ENCODE measurements at places on chromosomes 4 and X.

- DNase-seq, result no peak
These were observed 12.6 kb upstream of the PHKA2 start for GRCh38 chrX:18996536-18996935.

GRCh38 chr4:56681853-56682525 is 893 bp upstream of the HOPX start:
- DNase-seq, result no peak

DNA sequence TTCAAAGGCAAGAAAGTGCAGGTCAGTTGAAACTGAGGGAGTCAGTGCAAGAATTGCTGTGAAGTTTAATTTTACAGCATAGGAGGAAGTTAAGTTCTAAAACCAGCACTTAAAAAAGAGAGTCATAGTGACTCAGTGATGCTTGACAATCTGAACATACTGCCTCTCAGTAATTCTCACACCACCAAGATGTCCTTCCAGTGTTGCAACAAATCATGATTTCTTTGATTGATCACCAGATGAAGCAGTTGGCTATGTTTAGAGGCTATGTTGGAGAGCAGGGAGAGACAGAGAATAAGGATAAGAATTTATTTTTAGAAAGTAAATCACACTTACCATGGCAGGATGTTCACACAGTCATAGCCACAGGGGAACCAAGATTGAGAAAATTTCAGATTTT is 13.2 kb downstream of the TRIM2 start:
- no peak for DNase-seq

DNA sequence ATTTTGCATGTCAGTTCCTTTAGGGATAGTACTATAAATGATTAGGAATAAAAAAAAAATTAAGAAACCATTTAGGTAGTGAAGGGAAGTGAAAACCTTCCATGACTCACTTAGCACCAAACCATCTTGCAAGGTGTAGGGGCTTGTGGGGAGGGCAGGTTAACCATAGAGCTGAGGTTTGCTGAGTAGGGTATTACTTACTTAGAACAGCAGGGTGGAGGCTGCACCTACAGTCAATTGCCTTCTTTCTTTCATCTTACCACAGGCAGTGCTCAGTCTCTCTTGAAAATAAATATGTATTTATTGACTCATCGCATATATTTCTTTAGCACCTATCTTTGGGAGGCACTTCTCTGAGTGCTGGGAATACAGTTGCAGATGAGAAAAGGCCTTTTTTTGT is 104.9 kb upstream of the GIMD1 start:
- no peak for DNase-seq

GRCh38 chrX:96405842-96406241 is 278.8 kb upstream of the DIAPH2 start:
- no peak for DNase-seq

GRCh38 chr4:86918539-86919072 is 16.2 kb upstream of the AFF1 start:
- DNase-seq, result no peak

DNA sequence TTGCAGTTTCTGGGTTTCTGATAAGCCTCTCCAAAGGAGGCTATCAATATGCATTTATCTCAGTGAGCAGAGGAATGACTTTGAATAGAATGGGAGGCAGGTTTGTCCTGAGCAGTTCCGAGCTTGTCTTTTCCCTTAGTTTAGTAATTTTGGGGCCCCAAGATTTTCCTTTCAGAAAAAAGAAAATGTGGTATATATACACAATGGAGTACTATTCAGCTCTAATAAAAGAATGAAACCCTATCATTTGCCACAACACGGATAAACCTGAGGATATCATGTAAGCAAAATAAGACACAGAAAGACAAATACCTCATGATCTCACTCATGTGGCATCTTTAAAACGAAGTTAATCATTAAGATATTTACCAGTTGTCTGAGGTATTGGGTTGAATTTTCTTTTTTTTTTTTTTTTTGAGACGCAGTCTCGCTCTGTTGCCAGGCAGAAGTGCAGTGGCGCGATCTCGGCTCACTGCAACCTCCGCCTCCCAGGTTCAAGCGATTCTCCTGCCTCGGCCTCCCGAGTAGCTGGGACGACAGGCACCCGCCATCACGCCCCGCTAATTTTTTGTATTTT is 540 bp downstream of the ZNF721 start:
- DNase-seq, result no peak

GRCh38 chrX:69192603-69193002 is 27.4 kb upstream of the PJA1 start:
- DNase-seq, result no peak

- DNase-seq, result no peak
These were observed 10.4 kb upstream of the NALF2 start for GRCh38 chrX:69493766-69494165.

DNA sequence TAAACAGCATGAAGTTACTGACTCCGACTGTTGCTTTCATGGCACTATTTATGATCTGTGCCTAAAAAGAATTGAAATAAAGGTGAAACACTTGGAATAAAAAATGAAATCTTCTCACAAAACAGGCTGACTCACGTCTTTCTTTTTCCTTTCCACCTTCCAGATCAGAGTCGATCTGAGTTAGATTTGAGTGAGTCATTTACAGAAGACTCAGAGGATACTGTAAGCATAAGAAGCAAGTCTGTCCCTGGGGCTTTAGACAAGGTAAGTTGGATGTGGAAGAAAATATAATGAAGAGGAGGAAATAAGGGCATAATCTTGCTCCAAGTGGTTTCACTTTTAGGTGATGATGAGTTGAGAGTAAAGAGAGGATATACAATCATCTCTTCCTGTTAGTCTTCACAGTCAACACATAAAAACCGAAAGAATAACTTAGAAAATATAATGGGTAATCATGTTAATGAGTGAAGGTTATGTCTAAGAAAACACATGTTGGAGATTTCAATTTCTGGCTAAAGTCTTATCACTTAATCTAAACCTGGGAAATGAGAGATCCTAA is 89.7 kb downstream of the SYTL5 start:
- DNase-seq, result no peak

DNA sequence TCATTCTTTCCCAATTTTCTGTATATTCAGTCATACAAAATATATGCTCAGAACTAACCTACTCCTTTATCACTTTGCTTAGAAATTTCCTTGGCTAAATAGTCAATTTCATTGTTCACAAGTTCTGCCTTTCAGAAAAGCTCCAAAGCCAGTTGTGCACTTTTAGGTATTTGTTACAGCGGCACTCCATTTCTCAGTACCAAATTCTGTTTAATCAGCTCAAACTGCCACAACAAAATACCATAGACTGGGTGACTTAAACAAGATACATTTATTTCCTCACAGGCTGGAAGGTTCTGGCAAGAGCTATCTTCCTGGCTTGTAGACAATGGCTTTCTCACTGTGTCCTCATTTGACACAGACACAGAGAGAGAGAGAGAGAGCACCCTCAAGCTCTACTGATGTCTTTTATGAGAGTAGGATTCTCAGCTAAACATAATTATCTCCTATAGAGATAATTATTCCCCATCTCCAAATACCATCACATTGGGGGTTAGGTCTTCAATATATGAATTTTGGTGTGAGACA is 188.8 kb upstream of the FSTL5 start:
- DNase-seq, result no peak

- DNase-seq, result no peak
These were observed 20.3 kb upstream of the VEGFD start for GRCh38 chrX:15404401-15405096.

DNA sequence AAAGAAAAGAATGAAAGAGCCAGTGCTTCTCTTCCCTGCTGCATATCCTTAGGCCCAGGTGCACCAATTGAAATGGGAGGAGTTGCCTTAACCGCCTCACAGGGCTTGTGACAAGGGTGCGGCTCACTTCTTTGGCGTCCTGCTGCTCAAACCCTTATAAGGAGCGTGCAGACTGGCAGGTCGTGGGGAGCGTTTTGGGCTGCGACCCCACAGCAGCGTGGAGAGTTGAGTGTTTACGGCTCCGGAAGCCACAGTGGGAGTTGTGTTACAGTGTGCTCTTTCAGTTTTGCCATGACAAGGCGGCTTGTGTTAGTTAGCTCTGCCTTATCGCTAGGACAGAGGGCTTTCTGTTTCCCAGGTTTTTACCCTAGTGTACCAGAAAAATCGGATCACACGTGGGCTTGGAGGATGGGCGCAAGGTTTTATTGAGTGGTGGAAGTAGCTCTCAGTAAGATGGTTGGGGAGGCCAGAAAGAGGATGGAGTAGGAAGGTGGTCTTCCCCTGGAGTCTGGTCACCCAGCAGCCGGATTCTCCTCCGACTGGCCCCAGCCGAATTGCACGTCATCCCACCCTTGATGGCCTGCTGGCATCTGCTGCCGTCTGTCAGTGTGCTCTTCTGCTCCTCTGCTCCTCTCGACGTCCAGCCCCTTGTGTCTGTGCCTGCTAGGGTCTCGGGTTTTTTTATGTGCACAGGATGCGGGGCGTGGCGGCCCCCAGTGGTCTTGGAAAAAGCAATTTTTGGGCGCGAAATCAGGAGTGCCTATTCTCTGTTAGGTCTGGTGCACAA is 718.9 kb downstream of the ARAP2 start:
- no peak for DNase-seq

DNA sequence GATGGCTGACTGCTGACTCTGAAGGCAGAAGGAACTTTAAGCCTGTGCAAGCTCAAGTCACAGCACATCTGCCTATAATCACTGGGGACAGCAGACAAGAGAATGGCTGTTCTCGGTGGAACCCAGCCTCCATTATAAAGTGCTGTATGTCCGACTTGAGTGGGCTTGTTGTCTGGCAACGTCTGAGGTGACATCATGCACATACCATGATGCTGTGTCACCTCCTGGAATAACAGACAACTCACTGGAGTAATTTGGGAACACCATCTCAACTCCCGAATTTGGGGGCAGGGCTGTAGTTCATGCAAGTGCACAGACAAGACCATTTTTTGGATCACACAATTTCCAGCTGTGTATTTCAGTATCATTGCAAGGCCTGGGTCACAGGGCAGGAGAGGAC is 59.8 kb upstream of the GPM6B start:
- no peak for DNase-seq

DNA sequence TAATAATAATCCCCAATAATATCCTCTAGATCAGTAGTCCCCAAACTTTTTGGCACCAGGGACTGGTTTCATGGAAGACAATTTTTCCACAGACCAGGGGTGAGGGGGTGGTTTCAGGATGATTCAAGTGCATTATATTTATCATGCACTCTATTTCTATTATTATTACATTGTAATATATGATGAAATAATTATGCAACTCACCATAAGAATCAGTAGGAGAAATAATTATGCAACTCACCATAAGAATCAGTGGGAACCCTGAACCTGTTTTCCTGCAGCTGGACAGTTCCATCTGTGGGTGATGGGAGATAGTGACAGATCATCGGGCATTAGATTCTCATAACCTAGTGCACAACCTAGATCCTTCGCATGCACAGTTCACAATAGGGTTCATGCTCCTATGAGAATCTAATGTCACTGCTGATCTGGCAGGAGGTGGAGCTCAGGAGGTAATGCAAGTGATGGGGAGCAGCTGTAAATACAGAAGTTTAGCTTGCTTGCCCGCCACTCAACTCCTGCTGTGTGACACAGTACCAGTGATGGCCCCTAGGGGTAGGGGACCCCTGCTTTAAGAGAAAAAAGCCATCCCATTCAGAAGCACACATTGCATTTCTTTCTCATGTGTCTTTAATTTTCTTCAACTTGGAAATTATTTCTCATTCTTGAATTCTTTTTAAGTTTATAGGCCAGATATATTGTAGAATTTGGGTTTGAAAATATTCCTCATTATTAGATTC is 16.0 kb upstream of the SH3RF1 start:
- no peak for DNase-seq

DNA sequence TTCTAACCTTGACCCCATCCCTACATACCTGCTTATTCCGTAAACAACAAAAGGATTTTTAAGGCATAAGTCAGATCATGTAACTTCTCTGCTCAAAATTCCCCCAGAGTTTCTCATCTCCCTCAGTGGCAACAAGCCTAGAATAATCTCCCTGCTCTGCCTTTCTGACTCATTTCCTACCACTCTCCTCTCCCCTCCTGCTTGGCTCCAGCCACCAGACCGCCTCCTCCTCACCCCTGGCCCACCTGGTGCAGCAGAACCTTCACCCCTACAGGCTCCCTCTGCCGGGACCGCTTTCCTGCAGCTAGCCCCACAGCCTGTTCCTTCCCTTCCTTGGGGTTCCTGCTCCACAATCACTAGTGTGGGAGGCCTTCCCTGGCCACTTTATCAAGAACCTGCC is 32.1 kb downstream of the TSPAN5 start:
- DNase-seq, result no peak

DNA sequence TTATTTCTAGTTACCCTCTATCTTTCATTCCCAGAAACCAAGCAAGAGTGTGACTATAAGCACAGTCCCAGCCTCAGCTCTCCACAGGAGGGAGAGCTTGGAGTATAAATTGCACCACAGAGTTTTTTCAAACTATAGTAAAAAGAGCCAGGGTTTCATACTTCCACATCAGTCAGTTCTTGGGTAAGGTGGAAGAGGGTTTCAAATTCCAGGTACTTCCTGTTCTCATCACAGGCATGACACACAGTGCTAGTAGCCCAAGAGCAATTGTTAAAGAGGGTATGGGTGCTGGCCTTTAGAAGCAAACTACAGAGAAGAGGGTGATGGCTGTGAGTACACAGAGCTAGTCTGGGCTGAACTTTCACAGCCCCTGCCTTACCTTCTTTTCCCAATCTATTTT is 5.7 kb upstream of the IL1RAPL1 start:
- no peak for DNase-seq

DNA sequence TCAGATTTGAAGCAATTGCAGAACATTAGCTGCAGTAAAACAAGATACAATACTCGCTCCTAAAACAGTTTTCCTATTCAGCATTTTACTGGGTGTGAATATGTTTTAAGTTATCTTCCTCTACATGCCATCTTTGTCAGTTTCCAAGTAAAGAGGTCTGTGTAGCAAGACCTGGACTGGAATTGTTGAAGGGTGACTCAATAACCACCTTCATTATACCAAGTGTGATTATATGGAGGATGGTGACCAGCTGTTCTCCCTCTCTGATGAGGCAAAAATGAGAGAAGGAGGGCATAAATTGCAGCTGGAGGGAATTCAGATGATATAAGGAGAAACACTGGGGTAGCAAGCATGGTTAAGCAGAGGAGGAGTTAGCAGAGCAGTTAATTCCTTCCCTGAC is 922.1 kb upstream of the SLIT2 start:
- no peak for DNase-seq

DNA sequence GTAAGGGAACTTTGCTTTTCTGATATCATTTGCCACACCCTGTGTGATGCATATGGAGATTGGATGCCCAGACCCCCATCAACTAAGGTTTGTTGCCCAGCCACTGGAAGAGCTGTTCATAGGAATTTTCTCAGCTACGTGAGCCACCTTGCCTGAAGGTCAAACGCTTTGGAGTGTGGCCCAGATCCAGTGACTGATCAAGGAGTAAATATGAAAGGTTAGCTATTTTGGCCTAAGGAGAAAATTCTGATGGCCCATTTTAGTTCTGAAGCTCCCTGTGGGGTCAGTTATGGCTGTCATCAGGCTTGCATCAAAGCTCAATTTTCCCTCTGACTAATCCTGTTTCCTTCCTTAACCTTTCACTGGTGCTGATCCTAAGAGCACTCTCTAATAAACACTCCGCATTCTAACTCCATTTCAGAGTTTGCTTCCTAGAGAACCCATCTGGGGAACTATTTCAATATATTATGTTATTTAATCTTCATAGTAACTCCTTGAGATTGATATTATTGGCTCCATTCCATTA is 407.7 kb downstream of the SPRY1 start:
- no peak for DNase-seq

All from activated CD8-positive, alpha-beta memory T cell treated with anti-CD3 and anti-CD28 coated beads for 1 hour (primary cell).